ENCODE measurements at places on chromosomes 13 and 19.

DNA sequence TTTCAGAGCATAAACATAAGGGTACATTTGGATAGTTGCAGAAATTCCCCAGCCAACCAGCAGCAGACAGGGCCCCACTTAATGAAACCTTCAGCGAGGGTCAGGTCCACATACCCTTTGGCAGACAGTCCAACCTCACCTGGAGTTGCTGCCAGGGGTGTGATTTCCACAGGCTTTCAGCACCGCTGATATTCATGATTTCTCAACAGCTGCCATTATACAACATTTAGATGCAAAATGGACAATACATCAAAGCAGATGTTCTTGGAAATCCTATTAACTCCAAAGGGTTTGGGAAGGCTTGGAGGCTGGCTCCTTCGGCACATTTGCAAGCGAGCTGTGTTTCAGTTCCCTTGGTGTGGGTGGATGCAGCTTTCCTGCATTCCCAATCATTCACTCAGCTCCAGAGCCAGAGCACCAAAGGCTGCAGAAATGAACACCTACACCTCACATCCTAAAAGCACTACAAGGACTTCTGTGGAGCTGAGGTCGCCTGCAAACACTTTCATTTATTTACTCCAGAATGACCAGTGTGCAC lies 147.2 kb upstream of the VSTM2B start:
- peak; percentile 9 for DNase-seq

DNA sequence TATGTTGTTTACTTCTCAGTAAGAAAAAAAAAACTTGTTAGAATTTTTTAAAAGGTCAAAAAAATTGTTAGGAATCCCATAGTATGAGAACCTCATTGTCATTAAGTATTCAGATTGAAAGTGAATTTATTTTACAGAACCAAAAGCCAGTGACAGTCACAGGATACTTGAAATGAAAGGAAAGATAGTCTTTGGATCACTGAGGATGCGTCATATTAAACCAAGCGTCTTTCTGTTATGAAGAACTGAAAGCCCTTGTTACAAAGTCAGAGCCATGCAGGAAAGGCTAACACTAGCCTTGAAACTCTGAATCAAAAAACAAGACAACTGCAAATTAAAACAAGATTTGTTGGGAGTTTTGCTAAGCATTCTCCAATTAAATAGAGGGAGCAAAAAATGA lies 1348.0 kb upstream of the SLC10A2 start:
- no peak for DNase-seq

DNA sequence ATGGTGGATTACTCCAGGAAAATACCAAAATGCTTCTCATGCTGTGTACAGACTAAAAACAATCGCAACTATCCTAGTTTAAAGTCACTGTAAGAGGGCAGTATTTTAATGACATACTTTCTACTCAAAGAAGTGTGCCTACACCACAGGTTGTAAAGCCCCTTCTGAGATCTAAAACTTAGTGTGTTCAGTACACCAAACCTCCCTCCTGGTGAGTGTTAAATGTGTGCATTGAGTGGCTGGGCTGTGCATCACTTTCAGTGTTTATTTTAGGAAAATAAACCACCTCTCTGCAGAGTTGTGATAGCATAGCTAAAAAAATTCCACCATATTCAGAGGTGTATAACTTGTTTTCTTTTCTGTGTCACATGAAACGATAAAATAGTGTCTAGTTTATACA lies 263.7 kb downstream of the DACH1 start:
- DNase-seq = no peak

GRCh38 chr19:18023622-18024251 lies 15.8 kb downstream of the ARRDC2 start:
- DNase-seq = peak; percentile 38

- no peak for DNase-seq
Measured at GRCh38 chr19:6070207-6070681, 40.1 kb downstream of the RFX2 start.

GRCh38 chr13:75071395-75071794 lies 410.6 kb downstream of the TBC1D4 start:
- DNase-seq = no peak

- no peak for DNase-seq
Measured at GRCh38 chr13:29471551-29471950, 123.9 kb downstream of the SLC7A1 start.

DNA sequence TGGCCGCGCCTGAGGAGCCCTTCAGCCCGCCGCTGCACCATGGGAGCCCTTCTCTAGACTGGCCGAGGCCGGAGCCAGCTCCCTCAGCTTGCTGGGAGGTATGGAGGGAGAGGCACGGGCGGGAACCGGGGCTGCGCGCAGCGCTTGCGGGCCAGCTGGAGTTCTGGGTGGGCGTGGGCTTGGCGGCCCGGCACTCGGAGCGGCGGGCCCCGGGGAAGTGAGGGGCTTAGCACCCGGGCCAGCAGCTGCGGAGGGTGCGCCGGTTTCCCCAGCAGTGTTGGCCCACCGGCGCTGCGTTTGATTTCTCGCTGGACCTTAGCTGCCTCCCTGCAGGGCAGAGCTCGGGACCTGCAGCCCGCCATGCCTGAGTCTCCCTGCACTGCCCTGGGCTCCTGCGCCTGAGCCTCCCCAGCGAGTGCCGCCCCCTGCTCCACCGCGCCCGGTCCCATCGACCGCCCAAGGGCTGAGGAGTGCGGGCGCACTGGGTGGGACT lies 1890.0 kb upstream of the PCDH20 start:
- no peak for DNase-seq

DNA sequence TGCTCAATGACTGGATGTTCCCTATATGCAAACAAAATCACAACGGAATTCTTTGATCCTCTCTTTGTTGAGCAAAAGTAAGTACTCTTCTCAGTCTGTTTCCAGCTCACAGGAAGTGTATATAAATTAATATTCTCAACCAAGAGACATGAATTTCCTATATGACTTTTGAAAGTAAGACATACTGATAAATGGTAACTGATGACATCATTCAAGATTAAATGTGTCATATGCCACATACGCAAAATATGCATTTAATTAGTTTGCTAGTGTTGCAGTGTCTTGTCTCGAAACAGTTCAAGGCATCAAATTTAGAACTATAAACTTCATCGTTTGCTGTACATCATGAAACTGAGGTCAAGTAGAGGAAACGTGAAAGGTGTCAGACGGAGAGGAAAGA lies 7.9 kb downstream of the CLDN10 start:
- DNase-seq = no peak

- DNase-seq = no peak
Measured at GRCh38 chr19:15241259-15241910, 9.1 kb upstream of the EPHX3 start.

DNA sequence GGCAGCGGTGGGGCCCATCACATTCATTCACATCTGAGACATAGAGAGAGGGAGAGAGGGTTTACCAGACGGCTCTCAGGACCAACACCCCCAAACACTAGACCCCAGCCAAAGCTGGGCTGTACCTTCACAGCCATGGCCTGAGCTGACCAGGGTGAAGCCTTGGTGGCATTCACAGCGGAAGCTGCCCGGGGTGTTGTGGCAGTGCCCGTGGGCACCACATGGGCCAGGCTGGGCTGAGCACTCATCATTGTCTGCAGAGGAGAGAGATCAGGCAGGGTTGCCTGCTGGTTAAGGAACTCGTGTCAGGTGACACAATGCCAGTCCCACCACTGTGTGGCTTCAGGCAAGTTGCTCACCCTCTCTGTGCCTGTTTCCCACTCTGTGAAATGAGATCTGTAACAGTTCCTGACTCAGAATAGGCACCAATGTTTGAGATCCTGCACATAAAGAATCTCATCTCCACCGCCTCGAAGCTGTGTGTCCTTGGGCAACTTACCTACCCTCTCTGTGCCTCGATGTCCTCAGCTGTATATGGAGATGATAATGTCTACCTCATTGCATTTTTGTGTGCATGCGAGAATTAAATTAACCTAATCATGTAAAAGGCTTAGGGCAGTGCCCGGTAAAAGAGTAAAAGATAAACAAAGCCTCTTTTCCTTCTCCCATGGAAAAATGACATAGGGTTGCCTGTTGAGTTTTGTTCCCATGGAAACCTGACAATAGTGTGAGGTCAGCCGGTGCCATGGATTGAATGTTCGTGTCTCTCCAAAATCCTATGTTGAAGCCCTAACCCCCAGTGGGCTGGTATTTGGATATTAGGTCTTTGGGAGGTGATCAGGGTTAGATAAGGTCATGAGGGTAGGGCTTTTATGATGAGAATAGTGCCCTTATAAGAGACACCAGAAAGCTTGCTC lies 22.9 kb downstream of the CCL25 start:
- DNase-seq = no peak

DNA sequence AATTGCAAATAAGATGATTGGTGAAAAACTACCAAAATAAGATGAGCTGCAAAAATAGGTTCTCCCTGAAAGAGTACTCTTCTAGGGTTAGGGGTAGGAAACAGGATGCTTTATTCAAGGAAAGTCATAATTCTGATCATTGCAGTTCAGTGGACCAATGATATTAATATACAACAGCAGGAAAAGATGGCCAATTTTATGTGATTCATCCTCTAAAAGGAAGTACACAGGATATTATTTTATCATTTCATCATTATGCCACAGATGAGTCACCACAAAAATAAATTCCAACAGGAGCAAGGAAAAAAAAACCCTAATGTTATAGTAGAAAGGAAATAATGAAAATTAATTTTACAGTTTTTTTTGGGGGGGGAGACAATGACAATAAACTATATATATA lies 205.0 kb downstream of the NALCN start:
- no peak for DNase-seq

- no peak for DNase-seq
Measured at GRCh38 chr13:98540476-98540875, 36.4 kb downstream of the STK24 start.

DNA sequence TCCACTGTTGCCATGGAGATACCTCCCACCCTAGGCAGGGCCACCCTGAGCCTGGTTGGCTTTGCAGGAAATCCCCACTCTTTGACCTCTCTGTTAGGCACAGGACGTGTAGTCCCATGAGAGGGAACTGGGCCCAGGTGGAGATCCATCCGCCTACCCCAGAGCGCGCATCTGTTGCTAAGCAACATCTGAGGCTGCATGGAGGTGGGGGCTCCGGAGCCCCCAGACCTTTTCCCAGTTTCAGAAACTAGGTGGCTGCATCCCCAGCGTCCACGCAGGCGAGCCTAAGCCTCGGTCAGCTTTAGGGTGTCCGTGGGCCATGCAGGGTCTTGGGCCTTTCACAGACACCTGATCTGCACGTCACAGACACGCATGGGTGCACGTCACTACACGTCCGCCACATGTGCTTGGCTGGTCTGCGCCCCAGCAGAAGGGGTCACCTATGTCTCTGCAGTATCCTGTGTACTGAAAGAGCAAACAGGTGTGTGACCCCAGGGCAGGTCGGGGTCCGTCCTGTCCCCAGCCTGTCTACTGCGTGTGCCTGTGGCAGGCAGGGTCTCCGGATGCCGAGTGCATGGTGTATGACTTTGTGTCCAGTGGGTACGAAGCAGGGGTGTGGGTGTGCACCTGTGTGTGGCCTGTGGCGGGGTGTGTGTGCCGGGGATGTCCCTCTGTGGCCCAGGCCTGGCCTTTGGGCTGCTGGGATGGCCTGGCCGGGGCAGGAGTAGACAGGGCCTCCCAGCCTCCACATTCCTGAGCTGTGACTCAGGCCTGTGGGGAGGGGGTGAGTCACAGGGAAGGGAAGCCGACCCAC lies 4.1 kb upstream of the CIRBP start:
- peak; percentile 95 for DNase-seq

GRCh38 chr19:44212866-44213346 lies 574 bp downstream of the ZNF227 start:
- DNase-seq = peak; percentile 47

- no peak for DNase-seq
Measured at GRCh38 chr13:74778946-74779345, 644.7 kb upstream of the KLF12 start.

- DNase-seq = peak; percentile 80
Measured at GRCh38 chr19:41095703-41096102, 7.5 kb downstream of the CYP2A13 start.

- DNase-seq = peak; percentile 98
Measured at GRCh38 chr19:50431343-50432220, 1.1 kb upstream of the MYBPC2 start.

- no peak for DNase-seq
Measured at GRCh38 chr13:36347531-36348210, 1.5 kb upstream of the SPART start.

- no peak for DNase-seq
Measured at GRCh38 chr19:10803252-10803651, 32.8 kb downstream of the TMED1 start.

GRCh38 chr19:42468273-42468796 lies 25.6 kb upstream of the CXCL17 start:
- DNase-seq = no peak

DNA sequence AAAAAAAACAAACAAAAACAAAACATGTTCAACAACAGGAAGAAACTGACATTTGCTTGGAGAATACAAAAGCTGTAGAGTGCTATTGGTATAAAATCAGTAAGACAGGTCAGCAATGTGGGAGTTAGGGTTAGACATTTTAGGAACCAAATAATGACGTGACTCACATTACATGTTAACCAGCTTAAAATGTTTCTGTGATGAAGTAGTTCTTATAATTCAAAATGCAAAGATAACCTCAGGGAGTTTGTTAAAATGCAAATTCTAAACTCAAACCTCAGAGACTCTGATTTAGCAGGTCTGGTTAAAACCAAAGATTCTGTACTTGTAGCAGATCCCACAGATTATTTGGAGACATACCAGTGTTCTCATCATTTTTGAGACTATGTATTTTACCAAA lies 549.4 kb upstream of the SLITRK1 start:
- DNase-seq = no peak
